ENCODE measurements at places on chromosomes 12 and 14.

DNA sequence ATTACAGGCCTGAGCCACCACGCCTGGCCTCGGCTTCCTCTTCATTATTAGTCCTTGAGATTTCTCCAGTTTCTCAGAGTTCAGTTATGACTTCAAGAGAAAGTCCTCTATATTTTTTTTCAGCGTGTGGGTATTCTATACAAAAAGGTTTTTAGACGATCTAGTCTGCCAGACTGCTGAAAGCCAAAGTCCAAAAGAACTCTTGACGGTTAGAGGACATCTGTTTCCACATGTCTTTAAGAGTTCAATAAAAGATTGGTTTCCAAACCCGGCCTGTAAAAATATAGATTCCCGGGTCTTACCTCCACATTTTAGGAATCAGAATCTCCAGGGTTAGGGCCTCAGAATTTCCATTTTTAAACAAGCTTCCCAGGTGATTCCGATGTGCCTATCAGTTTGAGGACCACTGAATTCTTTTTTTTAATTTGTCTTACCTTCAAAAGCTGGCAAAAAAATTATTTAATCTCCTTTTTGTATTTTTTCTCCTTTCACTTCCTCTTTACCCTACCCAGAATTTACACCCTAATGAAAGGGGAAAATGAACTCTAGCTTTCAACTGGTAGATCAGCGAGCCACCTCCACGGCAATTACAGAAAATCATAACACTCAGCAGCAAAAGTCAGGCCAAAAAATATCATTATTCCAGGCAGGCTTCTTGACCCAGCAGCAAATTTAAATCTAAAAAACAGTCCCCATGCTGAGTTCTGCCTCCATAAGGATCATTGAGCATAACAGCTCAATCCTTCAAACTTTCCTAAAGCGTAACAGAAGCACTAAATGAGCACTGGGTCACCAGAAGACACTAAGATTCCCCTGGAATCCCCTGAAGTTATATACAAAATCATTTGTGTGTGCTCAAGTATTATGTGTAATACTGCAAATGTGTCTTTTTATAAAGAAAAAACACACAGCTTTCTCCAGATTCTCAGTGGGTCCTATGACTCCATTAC is 8.7 kb downstream of the NT5DC3 start:
- DNase-seq, result no peak

DNA sequence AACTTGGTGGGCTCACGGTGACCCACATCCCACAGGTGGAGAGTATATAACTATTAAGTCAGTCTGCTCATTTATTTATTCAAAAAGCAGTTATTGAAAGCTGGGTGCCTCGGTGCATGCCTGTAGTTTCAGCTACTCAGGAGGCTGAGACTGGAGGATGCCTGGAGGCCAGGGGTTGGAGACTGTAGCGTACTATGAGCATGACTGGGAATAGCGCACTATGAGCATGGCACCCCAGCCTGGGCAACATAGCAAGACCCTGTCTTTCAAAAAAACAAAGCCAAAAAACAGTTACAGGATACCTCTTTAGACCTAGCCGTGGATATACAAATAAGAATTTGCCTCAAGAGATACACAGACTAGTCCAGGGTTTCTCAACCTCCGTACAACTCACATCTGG is 139.8 kb downstream of the ZFP36L1 start:
- no peak for DNase-seq

- peak; percentile 86 for DNase-seq
Measured at GRCh38 chr14:38404616-38405015, 148.7 kb upstream of the CLEC14A start.

DNA sequence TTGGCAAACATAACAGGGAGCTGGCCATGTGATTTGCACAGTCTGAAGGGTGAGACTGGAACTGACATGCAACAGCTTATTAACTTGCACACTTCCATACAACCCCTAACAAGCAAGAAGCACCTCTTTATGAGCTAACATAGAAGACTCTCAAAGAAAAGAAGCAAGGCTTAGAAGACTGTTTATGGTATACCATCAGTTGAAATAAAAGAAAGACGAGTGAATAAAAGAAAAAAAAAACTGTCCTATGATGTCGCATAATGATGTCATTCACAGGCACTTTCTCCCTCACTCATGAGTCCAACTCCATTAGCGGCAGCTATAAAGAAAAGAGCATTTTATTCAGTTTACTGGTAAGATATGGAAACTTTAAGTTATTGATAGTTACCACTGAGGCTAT is 3.3 kb upstream of the MDM1 start:
- no peak for DNase-seq

DNA sequence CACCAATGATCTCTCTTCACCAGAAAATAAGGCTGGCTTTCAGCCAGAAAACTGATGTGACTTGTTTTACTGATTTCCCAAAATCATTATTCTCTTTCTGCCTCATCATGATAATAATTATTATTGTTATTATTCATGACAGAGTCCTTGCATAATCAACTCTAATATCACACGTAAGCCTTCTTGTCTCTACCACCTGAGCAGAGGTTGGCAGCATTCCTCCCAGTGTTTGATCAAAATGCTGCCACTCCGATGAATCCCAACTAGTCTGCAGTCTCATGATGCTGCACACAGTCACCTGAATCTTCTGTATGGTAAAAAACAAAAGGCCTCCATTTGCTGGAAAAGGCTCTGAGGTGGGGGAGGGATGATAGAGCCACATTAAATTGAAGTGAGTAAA is 105.7 kb upstream of the PLEKHG7 start:
- DNase-seq, result no peak

DNA sequence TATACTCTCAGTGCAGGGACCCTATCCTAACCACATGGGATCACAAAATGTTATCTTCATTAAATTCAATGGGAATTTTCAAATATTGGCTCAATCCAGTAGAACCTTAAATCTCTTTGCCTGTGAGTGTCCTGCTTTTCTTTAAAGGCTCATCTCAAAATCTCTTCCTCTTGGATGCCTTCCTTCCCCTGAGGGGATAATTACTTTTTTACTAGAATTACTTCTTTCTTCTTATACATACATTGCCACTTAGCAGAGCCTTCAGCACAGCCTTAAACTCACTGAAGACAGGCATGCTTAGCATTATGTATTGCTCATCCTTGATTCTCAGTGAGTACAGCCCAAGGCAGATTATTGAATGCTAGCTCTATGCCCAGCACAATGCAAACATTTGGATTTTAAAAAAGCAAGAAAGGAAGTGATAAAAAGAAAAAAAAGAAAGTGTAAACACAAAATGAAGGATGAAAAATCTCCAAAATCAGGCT is 1918.0 kb upstream of the FLRT2 start:
- no peak for DNase-seq

DNA sequence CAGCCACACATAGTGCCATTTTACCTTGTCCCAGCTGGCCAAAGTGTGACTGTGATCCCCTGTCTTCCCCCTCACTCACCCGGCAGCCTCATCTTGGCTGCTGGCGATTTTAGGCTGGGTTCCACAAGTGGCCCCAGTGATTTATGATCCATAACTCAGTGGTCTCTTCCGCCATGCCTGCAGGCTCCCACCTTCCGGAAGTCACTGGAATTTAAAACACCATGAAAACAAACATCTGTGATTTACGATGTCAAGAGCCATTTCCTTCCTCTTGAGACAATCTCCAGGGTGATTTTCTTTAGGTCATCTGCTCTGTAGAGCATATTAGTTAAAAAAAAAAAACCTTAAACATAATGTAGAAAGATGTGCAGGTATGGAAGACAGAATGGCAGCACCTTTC is 282.3 kb downstream of the CACNA1C start:
- DNase-seq, result peak; percentile 49

DNA sequence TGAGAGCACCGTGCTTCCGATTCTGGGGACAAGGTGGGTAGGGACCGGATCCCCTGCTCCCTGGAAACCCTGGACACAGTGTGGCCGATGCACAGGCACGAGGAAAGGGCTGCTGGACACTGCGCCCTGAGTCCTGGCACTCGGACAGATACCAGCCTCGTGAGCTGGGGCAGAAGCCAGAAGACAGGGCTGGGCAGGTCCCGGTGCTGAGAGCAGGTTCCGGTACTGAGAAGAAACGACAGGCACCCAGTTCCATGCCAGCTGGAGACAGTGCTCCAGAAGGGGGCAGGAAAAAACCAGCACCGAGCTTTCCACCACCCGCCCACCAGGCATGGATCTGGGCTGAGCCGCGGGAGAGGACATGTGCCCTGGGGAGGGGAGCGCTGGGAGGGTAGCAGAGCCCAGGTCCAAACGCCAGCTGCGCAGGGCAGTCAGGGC is 6.5 kb downstream of the XRCC3 start:
- no peak for DNase-seq

DNA sequence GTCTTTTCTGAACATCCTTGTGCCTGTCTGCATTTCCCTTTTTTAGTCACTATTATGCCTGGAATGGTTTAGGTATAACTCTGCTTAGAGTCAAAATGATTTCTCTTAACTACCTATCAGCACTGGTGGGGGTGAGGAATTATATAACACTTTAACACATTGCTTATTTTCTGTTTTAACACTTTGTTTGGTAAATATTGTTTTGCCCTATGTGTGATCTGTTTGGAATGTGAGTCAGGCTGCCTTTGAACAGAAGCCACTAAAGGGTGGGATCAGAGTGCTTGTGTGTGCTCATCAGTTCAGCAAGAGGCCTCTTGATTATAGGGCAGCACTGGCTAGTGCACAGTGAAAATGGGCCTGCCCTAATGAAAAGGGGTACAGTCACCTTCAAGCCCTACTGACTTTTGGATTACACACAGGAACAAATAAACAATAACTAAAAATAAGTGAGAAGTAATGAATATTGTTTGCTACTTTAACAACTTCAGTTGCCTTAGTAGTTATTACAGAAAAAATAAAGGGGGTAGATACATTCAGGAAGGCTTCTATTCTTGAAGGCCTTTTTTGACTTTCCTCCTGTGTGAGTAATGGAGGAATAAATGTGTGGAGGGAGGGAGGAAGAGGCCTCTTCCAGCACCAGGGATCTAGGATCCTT is 23.2 kb downstream of the NGDN start:
- DNase-seq, result no peak

DNA sequence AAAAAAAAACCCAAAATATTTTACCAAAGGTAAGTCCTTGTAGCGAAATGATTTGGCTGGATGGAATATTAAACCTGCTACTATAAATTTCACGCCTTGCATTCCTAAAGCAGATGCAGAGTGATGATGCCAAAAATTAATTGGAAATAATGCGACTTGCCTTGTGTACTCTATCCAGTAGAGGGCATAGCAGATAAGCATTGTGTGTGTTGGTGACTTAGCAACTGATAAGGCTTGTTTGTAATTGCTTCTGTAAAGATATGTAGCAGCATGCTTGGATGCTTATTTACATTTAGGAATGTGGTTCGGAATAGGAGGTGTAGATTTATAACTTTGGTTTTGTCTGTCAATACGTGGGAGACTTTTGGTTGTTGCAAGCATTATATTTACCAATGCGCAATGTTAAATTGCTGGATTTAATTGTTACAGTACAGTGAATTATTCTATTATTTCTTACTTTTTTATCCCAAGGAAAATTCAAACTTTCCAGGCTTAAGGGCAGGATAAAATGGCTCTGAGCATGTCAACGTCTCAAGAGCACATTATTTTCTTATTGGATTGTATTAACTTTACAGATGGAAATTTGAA is 80.5 kb downstream of the TMEM260 start:
- peak; percentile 40 for DNase-seq

DNA sequence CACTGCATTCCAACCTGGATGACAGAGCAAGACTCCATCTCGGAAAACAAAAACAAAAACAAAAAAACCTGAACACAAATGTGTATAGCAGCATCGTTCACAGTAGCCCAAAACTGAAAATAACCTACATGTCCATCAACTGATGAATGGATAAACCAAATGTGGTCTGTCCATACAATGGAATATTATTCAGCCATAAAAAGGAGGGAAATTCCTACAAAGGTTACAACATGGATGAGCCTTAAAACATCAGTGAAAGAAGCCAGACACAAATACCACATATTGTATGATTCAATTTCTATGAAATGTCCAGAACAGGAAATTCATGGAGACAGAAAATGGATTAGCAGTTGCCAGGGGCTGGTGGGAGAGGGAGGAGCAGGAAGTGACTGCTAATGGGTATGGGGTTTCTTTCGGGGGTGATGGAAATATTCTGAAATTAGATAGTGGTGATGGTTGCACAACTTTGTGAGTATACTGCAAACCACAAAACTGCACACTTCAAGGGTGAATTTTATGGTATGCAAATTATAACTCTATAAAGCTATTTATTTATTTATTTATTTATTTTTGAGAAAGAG is 4.0 kb downstream of the MYL2 start:
- peak; percentile 64 for DNase-seq

GRCh38 chr12:120846721-120847120 is 57.4 kb downstream of the SPPL3 start:
- DNase-seq, result no peak
